Stimulated activated memory B cell treated with anti-CD40 and anti-IgM and Interleukin-4, amounts not matched to agents 10 μg/mL and 1 μg/mL and 100 μg/mL, for 72 hours (primary cell): ENCODE measurements at places on chromosomes 2 and 18.
A peak's percentile ranks its signal among the peaks of the same experiment; 100 is the strongest.

GRCh38 chr2:104102615-104103014, 751.3 kb upstream of the POU3F3 start:
- ATAC-seq = no peak

DNA sequence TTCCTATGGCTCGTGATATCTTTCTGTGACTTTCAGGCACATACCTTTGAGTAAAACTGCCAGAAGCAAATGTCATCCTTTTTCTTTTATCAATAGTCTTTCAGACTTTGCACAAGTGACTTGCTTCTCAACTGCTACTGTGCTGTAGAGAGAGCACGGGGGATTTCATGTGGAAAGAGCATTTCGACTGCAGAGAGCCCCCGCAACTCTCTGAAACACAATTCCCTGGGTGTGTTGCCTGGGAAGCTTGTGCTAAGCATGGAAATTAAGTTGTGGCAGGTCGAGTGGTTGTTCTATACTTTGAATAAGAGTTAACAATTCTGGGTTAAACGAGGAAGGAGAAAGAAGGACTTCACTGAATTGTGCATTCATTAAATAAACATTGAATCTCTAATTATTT, 659.1 kb downstream of the TDRD15 start:
- no peak for ATAC-seq

- ATAC-seq = no peak
These were observed 19.9 kb downstream of the TRAPPC12 start for GRCh38 chr2:3399381-3399780.

DNA sequence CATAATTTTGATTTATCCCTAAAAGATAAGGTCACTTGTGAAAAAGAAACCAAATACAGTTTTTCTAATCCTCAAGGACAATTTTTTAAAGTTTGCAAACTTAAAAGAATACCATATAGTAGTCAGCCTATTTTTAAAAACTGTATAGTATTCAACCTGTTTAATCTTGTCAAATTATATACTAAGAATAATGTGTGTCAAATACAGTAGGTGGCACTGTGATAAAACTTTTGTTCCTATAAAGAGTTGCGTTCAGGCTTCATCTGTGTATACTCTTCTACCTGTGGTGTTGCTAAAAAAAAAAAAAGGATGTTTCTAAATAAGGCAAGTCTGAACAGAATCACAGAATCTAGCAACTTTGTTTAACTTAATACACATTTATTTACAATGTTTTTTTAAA, 68.6 kb downstream of the CCDC138 start:
- no peak for ATAC-seq

- ATAC-seq = no peak
These were observed 22.5 kb downstream of the SLC14A2 start for GRCh38 chr18:45637546-45638327.

DNA sequence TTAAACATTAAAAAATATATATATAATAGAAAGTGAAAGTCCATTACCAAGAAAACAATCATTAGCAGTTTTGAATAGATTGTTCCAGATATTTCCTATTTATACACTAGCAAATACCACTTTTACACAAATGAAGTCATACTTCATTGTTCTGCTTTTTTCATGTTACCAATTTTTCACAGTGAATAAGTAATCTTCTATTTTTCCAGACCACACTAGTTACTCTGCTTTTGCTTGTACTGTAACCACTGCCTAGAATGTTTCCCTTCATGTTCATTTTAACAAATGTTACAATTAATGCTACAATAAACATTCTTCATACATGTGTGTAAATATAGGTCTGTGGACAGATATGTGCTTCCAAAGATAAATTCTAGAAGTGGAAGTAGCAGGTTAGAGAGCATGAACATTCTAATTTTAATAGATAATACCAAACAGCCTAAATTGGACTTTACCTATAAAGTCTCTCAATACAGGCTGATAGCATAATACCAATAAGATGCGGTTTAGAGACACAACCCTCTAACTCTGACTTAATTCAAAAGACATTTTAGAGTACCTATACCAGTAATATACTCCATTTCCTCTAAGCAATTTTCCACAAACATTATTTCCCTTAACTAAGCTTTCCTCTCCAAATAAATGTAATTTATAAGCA, 17.0 kb downstream of the ITSN2 start:
- peak; percentile 87 for ATAC-seq

- no peak for ATAC-seq
These were observed 134.3 kb downstream of the MEP1B start for GRCh38 chr18:32324181-32324580.

DNA sequence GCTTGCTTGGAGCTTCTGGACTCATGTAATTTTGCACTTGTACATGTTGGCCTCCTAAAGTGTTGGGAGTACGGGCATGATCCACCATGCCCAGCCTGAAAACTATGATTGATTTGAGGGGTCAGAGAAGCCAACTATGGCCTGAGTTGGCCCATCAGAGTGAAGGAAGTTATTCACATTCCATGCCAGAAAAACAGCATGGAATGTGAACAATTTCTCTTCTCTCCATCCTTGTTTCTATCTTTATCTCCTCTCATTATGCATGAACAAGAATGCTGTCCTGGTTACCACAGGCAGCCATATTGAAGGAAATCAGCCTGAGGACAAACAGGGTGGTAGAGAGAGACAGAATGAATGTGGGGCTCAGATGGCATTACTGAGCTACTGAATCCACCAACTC, 3.5 kb upstream of the CD226 start:
- no peak for ATAC-seq

DNA sequence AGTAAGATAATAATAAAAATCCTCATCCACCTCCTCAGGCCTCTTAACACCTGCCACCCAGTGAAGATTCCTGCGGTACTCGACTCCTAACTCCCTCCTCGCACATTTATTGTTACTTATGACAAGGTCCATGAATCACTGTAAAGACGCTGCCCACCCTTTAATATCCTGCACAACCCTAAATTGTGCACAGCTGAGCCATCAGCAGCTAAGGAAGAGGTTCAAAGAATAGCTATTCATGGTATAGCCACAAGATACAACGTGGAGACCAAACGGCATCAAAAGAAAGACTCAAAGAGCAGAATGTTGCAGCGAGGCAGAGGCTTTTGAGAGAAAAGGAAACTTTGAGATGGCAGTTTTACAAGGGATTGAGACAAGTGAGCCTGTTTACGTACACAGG, 266.3 kb downstream of the SATB2 start:
- no peak for ATAC-seq

- peak; percentile 95 for ATAC-seq
These were observed 19.7 kb upstream of the ARHGAP25 start for GRCh38 chr2:68714866-68715265.

DNA sequence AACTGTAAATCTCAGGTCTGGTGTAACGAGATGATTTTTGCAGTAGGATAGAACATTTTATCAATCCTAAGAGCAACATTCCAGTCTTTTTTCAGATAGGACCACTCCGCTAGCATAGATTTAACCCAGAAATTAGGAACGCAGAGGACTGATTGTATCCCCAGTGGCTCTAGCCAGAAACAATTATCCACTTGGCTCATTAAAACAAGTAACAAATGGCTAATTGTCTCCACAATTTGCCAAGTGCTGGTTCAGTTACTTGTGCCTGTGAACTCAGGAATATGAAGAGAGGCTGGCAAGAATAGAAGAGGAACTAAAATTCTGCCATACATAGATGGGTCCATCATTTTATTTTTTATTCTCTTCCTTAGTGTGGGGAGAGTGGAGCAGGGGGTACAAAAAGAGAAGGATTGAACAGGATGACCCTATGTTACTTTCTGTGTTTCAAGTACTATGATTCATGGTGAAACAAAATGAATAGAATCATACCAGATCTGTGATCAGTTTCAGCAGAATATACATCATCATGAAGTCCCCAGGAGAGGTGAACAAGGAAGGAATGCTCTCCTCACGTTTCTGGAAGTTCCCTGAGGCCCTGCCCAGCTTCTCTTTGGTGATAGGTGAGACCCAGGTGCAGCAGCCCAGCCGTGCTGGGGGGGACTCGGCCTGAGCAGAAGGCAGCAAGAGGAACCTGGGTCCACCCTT, 121.6 kb downstream of the ARL4C start:
- no peak for ATAC-seq

DNA sequence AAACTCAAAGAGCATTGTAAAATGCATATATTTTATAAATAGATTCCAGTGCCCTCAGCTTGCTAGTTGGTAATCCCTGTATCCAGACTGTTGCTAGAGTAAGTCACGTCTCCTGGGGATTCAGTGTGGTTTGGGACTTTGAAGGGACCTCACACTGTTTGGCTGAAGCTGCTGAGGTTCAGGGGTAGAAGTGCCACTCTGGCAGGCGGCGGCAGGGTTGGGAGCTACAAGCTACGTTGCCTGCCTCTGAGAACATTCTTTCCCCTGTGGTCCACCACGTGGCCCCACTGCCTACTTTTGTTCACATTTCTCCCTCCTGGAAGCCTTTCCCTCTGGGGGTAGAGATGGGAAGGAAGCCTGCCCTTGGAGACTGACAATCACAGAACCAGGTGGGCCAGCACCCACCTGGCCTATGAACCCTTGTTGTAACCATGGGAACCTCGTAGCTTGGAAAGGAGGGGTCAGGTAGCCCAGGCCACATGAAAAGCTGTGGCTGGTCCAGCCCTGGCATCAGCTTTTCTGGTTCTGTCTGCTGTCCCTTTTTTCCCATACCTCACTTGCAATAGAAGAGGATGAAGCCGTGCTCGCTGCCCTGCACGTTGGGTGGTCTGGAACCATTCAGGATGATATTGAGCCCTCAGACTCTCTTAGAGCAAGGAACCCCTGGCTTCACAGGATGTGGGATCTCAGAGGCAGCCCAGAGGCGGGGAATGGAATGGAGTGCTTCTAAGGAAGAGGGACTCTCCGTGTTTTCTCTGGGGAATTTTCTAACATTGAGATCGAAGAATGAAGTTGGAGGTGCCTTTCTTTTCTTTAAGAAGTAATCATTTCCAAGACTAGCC, 2.9 kb downstream of the RNF144A start:
- no peak for ATAC-seq

GRCh38 chr18:31451625-31452024, 4.1 kb downstream of the DSG3 start:
- no peak for ATAC-seq

DNA sequence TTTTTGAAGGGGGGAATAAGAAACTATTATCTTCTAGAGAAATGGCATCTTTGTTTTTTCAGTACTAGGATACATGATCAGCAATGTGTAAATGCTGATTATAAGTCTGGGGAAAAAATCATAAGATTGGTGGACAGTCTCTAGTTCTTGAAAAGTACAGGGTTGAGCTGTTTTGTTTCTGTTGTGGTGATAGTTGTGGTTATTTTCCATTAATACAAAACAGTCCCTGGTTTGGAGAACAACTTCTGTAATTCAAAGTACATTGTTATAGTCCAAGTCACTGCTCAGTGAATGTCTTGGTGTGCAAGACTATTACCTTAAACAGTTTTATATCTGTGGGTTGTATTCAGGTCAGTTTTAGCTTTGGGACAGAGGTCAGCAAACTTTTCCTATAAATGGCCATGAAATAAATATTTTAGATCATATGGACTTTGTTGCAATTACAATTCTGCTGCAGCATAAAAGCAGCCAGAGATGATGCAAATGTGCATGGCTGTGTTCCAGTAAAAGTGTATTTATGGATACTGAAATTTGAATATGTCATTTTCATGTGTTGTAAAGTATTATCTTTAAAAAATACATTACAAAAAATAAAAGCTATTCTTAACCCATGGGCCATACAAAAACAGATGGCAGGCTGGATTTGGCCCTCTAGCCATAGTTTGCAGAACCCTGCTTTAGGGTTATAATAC, 111.0 kb downstream of the CERS6 start:
- no peak for ATAC-seq

GRCh38 chr2:240143801-240144648, 3.6 kb upstream of the OTOS start:
- ATAC-seq = peak; percentile 83

- ATAC-seq = no peak
These were observed 215.6 kb upstream of the POU3F3 start for GRCh38 chr2:104638190-104638858.

DNA sequence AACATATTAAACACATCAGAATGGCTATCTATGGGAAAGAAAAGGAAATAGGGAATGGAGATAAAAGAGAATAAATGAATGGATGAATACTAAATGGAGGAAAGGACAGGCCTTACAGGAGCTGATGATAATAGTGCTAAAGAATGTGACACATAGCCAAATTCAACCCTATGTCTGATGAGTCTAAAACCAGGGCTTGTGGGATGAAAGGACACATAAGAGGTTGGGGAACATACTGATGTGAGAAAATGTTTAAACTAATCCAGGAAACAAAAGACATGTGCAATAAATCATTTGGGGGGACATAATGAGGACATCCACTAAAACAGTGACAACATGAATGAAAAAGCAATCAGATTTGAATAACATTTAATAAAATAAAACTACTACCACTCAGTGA, 120.0 kb downstream of the DYM start:
- ATAC-seq = no peak

GRCh38 chr2:225598426-225598825, 198.9 kb downstream of the NYAP2 start:
- ATAC-seq = no peak

DNA sequence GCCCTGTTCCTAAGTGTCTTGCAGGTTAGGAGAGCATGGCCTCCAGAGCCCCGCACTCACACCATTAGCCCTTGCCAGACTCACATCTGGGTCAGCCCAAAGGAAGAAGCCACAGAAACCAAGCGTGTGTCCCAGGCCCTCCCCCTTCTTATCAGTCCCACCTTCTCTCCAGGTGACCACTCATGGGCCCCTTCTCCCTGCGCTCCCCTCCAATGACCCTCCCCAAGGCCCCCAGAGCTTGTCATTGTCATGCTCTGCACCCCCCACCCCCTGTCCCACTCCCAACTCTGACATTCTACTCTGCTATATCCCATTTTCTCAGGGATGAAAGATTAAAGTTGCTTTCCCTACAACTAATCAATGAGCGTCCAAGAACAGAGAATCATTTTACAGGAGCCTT, 30.1 kb downstream of the CAPN14 start:
- ATAC-seq = no peak

- ATAC-seq = no peak
These were observed 27.0 kb downstream of the TMEM182 start for GRCh38 chr2:102788885-102789260.

- ATAC-seq = no peak
These were observed 101.0 kb downstream of the BCL2L11 start for GRCh38 chr2:111221701-111222100.

DNA sequence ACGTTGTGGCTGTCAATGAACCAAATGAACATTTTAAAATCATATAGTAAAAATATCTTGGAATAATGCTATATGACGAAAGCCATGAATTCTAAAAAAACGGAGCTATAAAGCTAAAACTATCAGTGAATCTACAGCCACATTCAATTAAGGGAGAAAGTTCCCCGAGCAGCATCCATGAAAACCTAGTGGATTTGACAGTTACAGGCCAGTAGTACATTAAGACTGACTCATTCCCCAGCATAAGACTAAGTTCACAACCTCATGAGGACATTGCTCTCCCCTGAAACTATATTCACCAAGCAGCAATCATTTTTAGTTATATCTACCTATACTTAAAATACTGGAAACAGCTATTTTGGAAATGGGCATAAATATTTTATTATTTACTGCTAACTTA, 36.6 kb downstream of the KIDINS220 start:
- no peak for ATAC-seq

GRCh38 chr18:79384834-79385233, 10.9 kb upstream of the NFATC1 start:
- ATAC-seq = no peak
